ENCODE measurements at places on chromosomes 2 and 18.
A peak's percentile ranks its signal among the peaks of the same experiment; 100 is the strongest.

- peak; percentile 13 for DNase-seq
These were observed 114.9 kb downstream of the GALNT13 start for GRCh38 chr2:153986488-153987229.

GRCh38 chr18:24220318-24220688, 81.4 kb downstream of the CABYR start:
- no peak for DNase-seq

- no peak for DNase-seq
These were observed 26.8 kb downstream of the SERPINB4 start for GRCh38 chr18:63617049-63617914.

GRCh38 chr2:54456612-54457322, 640 bp downstream of the SPTBN1 start:
- peak; percentile 27 for DNase-seq

DNA sequence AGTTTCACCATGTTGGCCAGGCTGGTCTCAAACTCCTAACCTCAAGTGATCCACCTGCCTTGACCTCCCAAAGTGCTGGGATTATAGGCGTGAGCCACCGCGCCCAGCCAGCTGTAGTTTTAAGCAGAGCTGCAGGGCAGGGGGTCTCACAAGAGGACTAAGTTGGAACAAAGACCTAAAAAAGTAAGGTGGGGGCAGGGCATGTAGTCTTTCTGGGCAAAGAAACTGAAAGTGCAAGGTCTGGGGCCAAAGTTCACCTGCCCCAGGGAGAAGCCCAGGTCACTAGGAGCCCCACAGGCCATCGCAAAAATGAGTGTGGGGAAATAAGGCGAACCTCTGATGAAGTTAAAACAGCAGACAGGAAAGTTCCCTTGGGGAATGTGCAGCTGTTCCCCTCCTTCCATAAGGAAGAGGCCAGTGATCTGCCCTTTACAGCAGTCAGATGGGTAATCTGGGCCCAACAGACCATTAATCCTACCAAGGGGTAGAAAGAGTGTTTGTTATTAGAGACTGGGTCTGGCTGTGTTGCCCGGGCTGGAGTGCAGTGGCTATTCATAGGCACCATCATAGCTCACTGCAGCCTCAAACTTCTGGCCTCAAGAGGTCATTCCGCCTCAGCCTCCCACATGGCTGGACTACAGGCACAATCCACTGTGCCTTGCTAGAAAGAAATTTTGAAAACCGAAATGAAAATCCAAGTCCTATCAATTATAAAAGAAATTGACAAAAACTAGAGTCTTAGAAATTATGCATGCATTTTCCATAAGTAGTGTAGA, 2.8 kb downstream of the SCLY start:
- no peak for DNase-seq

All from RWPE1 (cell line).